ENCODE measurements at places on chromosomes 11 and 22.

GRCh38 chr11:9017773-9018172 lies 14.0 kb upstream of the NRIP3 start:
- DNase-seq, result no peak

GRCh38 chr11:9790703-9791102 lies 126.8 kb downstream of the SWAP70 start:
- no peak for DNase-seq

DNA sequence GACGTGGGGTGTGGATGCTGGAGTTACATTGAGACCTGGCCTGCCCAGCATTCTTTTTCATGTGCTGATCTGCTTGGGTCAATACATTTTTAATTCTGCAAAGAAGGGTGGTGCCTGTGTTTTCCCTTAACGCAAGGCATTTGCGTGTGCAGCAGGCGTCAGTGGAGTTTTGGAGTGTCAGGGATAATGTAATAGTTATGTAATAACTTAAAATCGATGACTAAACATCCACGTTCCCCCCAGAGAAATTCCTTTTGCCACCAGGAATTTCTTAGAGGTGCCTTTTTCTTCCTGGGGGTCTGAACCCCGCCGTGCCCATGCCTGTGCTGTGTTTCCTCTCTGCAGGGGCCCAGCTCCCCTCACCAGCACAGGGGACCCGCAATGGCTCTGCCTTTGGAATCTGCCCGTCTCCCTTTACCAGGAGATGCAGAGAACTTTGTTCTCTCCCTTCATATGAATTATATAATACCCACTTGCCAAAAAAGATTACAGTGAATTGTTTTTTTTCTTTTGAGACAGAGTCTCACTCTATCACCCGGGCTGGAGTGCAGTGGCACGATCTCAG lies 62.6 kb downstream of the TBC1D22A start:
- DNase-seq, result no peak

DNA sequence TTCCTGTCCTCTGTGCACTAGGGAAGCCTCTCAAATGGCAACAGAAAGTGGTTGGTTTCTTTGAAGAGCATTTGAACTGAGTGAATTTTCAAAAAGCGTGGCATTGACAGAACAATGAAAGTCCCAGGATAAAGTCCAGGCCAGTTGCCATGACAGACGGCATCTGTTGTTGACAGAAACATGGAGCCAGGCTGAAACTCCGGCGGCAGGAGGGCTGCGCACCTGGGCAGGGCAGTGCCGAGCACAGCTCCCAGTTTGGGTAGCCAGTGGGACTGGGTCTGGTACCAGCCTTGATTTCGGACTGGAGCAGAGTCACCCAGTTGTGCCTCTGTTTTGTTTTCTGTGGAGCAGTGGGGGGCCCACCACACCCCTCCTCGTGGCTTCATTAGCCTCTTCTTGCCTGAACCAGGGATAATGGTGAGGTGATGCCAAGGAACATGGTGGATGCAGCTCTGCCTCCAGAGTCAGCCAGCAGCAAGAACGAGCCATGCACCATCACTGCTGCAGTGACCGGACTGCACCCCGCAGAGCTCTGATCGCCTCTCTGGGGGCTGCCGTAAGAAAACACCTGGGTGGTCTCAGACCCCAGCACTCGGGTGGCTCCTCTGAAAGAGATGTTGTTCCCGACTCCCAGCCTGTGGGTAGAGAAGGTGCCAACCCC lies 9.8 kb upstream of the SEPTIN5 start:
- no peak for DNase-seq

DNA sequence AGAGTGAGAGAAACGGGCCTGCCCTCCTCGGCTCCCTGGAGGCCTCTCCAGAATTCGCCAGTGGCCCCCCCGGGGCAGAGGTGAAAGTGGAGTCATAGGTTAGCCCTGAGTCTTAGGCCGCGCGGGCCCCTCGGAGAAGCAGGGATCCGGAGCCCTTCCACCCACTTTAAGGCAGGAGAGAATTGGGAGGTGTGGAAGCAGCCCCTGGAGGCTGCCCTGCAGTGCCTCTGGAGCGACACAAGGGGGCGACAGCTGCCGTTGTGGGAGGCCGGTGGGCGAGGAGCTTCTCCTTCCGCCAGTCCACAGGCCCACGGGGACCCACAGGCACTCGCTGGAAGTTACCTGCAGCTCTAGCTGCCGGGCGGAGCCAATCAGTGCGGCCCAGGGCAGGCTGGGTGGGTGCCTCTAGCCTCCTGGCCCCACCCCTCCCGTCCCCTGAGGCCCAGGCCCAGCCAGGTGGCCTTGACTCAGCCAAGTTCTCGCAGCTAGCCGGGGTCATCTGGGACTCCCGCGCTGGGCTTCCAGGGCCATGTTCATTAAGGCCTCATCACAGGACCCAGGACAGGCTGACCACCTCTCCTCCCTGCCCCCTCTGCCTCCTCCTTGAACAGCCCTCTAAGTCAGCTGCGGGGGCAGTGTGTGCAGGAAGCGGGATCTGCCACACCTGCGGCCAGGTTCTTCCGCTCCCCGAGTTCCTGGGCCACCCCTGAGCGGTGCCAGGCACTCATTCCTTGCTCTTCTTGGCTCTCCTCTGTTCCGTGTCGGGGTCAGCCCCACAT lies 5.0 kb downstream of the DGKZ start:
- DNase-seq, result peak; percentile 88

- DNase-seq, result no peak
These were observed 762 bp upstream of the TBC1D22A start for GRCh38 chr22:46761539-46762237.

DNA sequence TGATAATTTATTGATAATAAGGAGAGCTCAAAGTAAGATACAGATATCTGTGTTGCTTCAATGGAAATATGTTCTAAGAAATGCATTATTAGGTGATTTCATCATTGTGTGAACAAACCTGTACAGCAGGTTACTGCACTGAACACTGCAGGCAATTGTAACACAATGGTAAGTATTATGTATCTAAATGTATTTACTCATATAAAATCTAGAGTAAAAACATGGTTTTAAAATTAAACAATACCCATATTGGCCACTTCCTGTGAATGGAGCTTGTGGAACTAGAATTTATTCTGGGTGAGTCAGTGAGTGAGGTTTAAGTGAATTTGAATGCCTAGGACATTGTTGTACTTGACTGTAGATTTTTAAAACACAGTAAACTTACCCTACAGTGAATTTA lies 722.9 kb upstream of the RAG2 start:
- DNase-seq, result no peak

DNA sequence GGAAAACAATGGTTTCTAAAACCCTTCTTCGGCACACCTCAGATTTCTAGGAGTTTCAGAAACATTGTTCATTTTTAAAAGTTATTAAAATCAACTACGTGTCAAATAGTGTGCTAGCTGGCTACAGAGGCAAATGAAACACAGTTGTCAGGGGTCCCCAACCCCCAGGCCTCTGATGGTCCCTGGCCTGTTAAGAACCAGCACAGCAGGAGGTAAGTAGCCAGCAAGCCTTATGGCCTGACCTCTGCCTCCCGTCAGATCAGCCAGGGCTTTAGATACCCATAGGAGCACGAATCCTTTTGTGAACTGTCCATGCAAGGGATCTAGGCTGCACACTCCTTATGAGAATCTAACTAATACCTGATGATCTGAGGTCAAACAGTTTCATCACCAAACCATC lies 648.2 kb downstream of the FAM181B start:
- DNase-seq, result no peak

GRCh38 chr22:44020981-44021380 lies 3.1 kb upstream of the PARVB start:
- DNase-seq, result no peak

- DNase-seq, result no peak
These were observed 20.6 kb downstream of the GRAMD1B start for GRCh38 chr11:123450623-123451022.

- DNase-seq, result peak; percentile 51
These were observed 2.0 kb downstream of the PARVG start for GRCh38 chr22:44182588-44183286.

DNA sequence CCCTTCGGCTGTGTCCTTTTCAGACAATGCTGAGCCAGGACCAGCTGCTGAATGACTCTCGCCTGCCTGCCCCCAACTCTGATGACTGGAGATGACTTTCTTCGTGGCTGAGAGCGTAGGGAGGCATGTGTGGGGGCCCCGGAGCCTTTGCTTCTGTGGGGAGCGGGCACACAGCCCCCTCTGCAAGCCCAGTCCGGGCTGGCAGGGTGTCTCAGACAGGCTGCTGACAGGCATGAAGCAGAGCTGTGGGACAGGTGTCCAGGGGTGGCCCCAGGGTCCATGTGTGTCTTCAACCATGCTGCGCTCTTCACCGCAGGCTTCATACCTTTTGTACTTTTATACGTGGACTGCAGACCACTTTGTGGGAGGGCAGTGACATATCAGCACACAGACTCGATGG lies 16.6 kb downstream of the CYB5R2 start:
- DNase-seq, result no peak

- DNase-seq, result no peak
These were observed 21.5 kb downstream of the RPL27A start for GRCh38 chr11:8704136-8704535.

GRCh38 chr11:57434640-57435546 lies 8.0 kb upstream of the SLC43A3 start:
- no peak for DNase-seq

DNA sequence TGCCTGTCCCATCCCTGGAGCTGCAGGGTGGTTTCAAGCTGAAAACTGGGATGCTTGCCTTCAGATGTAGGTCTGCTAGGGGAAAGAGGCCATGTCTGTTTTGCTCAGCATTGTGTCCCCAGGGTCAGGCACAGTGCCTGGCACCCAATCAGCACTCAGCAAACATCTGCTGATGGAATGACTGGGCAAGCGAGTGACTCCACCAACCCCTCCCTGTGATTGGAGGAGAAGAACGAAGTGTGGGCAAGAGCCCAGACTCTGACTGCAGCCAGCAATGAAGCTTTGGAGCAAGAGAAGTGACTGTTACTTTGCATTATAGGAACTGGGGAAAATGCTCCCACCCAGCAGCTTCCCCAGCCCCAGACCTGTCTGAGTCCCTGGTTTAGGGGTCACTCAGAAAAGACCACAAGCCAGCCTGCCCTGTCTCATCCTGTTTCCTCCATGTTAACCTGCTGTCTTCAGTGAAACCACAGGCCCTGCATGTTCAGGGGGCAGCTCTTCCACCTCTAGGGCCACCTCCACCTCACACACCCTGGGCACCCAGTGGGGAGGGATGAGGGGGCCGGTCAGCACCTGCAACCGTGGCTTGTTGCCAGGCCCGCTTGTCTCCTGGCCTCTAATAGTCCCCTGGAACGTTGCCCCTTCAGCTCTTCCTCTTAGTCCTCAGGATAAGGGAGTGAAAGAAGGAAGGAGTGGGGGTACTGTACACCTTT lies 147.4 kb downstream of the TRIM29 start:
- no peak for DNase-seq

DNA sequence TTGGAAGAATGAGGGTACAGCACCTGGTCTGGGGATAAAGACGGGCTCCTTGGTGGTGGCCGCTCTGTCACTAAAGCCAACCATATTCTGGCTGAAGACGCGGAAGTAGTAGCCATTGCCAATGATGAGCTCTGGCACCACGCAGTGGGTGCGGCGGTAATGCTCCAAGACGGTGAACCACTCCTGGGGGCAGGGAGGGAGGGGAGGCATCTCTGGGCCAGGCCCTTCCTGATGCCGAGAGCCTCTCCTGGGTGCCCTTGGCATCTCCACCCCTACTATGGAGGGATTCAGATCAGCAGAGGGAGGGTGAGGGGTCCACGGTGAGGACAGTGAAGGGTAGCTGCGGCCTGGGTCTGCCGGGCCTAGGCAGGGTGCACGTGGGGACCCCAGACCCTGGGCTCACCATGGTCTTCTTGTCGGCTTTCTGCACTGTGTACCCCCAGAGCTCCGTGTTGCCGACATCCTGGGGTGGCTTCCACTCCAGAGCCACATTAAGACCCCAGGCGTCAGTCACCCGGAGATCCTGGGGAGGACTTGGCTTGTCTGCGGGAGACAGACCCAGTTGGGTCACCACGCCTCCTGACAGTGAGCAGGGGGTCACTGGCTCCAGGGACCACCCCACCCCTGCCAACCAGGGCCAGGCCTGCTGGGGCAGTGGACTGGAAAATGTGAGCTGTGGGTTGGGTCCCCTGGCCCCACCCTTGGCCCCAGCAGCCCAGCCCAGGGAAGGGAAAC lies 19.5 kb downstream of the MYBPC3 start:
- DNase-seq, result no peak

DNA sequence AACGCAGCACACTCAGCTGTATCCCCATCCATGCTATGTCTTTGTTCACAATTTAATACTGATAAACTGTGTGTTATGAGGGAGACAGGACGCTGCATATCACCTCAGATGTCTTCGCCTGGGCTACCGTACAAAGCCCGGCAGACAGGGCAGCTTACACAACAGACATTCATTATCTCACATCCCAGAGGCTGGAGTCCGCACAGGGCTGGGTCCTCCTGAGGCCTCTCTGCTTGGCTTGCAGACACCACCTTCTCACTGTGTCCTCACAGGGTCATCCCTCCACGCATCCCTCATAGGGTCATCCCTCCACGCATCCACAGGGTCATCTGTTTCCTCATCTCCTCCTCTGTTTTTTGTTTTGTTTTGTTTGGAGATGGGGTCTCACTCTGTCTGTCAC lies 61.2 kb downstream of the SHANK2 start:
- DNase-seq, result no peak

DNA sequence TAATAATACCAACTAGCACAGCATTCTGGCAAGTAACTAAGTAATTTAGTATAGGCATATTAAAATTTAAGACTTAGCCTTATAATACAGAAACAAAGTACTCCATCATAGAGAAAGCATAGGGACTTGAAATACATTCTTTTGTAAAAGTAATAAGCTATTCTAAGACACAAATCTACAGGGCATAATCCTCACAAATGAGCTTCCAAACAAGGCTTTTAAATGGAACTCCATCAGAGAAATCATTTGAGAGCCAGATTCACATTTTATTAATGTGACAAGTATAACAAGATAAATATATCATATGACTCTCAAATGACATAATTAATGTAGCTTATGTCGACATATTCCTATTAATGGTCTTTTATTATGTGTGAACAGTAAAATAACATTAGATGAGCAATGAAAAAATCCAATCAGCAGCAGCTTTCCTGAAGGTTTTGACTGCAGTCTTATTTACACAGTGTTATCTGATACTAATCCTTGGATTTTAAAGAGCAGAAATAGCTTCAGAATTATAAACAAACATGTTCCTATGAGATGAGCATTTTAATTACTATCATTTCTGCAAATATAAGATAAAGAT lies 241.4 kb downstream of the TTC28 start:
- DNase-seq, result no peak

Measured in CD4-positive, alpha-beta T cell treated with Interleukin-4 for 4 hours (primary cell).